ENCODE measurements at places on chromosomes 12 and 14. TPM values are rescaled to one million over a fixed set of nuclear protein-coding genes. Genes with fewer than 3 reads are reported as not detected.

GRCh38 chr14:80003138-80003537, 208.2 kb downstream of the DIO2 start:
- H3K27ac ChIP-seq: no peak overlapping the region
- no peaks in the 10 kb centered on the region for H3K27me3 ChIP-seq
- no peak overlapping the region for H3K4me3 ChIP-seq
- no peaks in the 10 kb centered on the region for H3K4me1 ChIP-seq

DNA sequence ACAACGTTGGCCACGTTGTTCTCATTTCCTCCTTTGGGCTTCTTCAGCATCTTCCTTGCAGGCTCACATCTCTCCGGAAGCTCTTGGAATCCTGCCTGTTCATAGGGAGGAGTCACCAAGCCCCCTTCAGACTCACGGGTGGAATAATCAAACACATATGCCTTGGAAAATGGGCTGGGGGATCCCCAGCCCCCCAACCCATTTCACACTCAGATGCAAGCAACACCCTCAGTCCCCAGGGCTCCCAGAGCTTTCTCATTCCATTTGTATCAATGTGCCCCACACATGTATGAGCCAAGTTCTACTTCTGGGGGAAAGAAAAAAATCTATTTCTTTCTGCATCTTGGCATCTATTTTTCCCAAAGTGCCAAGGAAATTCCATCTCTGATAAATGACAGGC, 33.1 kb downstream of the WSCD2 start:
- DNase-seq: no peak
- H3K27ac ChIP-seq: no peak overlapping the region
- no peaks in the 10 kb centered on the region for H3K4me1 ChIP-seq
- no peak overlapping the region for H3K4me3 ChIP-seq

GRCh38 chr12:131536337-131536736, 174.6 kb upstream of the SFSWAP start:
- no peak overlapping the region for H3K27ac ChIP-seq
- H3K27me3 ChIP-seq: no peaks in the 10 kb centered on the region
- peaks cover 7% of the 10 kb centered on the region for H3K4me1 ChIP-seq
- no peak overlapping the region for H3K4me3 ChIP-seq
- H3K36me3 ChIP-seq: no peaks in the 10 kb centered on the region

DNA sequence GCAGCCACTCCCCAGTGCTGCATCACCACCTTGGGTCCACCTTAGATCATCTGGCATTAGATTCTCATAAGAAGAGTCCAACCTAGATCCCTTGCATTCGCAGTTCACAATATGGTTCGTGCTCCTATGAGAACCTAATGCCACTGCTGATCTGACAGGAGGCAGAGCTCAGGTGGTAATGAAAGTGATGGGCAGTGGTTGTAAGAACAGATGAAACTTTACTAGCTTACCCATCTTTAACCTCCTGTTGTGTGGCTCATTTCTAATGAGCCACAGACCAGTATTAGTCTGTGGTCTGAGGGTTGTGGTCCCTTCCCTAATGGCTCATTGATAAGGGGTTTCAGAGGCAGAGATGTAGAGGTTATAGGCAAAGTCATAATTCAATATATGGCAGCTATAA, 615.9 kb upstream of the MIS18BP1 start:
- H3K27me3 ChIP-seq: no peaks in the 10 kb centered on the region
- no peak overlapping the region for H3K27ac ChIP-seq
- no peak overlapping the region for H3K4me3 ChIP-seq

DNA sequence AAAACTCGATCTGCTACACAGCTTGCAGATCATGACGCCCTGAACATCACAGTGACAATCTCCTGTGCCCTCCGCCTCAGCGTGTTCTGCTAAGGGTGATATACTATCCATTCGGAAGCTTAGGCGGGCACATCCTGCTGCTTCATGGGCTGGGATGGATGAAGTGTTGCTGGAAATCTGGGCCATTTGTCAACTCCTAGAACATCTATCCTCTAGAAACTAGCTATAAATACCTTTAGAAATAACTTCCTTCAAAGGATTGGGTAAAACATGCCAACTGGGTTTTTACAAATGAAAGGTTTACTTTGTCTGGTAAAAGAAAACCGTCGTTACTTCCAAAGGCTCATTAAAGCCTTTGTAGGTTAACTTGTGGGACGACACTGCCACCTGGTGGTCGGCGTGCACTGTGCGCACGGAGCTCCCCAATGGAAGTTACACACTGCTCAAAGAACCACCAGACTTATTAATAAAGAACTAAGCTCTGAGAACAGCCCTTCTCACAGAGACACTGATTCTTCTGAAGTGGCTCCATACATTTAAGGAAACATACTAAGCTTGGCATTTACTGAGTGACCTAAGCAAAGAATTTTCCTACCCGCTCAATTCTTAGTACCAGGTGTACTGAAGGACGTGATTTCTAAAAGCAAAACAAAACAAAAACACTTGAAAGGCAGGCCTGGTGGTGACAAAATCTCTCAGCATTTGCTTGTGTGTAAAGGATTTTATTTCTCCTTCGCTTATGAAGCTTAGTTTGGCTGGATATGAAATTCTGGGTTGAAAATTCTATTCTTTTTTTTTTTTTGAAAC, 21.6 kb upstream of the CACNA2D4 start:
- no peak overlapping the region for H3K4me3 ChIP-seq
- DNase-seq: peak; percentile 92
- H3K4me1 ChIP-seq: peaks cover 4% of the 10 kb centered on the region

DNA sequence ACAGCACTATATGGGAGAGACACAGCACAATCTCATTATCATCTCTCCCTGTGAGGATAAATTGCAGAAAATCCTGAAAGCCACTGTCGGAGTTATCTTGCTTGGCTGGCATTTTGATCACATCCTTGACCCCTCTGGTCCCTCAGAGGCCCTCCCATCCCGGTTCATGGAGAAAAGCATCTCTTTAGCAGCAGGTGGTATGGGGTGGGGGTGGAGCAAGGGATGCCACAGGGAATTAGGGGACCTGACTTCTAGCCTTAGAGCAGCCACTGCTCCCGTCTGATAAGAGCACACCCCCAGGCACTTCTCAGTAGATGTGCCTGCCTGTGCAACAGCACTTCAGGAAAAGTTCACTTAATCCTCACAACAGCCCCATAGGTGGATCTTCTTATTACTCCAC, 38.6 kb downstream of the GRIN2B start:
- H3K27me3 ChIP-seq: peaks cover 18% of the 10 kb centered on the region
- H3K36me3 ChIP-seq: no peaks in the 10 kb centered on the region
- H3K4me3 ChIP-seq: no peak overlapping the region
- DNase-seq: no peak
- no peak overlapping the region for H3K27ac ChIP-seq
- H3K4me1 ChIP-seq: no peaks in the 10 kb centered on the region

- H3K27me3 ChIP-seq: peaks cover 7% of the 10 kb centered on the region
- DNase-seq: no peak
- H3K4me3 ChIP-seq: no peak overlapping the region
- no peaks in the 10 kb centered on the region for H3K36me3 ChIP-seq
These were observed 128.2 kb downstream of the TMEM30B start for GRCh38 chr14:61152851-61153364.

DNA sequence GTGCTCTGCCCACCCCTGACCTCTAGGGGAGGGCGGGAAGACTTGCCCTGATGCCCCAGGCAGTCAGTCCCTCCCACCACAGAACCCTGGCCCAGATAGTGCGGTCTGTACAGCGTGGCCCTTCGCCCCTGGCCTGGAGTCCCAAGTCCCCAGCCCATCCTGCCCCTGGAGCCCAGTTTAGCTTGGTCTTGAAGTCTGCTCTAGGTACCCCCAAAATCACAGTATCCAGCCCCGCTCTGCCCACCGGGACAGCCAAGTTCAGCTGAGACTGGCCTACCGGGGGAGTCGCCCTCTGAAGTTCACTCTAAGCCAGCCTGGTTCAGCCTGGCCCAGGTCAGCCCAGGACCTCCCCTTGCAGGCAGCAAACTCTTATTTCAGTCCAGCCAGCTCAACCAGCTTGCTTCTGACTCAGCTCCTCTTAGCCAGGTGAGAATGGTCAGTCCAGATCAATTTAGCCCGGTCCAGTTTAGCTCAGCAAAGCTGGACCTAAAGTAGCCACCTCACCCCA, 75.9 kb downstream of the TMEM121 start:
- no peak overlapping the region for H3K4me3 ChIP-seq
- H3K27ac ChIP-seq: no peak overlapping the region
- no peaks in the 10 kb centered on the region for H3K27me3 ChIP-seq
- no peak for DNase-seq
- H3K36me3 ChIP-seq: no peaks in the 10 kb centered on the region

DNA sequence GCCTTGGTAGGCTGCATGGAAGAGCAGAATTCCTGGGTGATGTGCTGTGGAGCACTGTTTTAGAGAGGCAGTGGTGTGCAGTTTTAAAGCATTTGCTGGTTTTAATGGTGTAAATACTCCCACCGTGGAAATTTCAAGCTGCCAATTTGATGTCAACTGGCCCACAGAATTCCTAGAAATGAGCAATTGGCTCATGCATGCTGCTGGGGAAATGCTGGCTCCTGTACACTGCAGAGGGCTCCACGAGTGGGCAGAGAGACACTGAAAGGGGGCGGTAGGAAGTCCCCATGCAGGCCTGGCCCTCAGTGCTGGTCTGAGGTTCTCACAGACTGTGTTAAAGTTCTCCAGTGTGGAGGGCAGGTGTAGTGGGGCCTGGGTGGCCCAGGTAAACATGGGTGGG, 99.4 kb upstream of the NTF3 start:
- no peaks in the 10 kb centered on the region for H3K4me1 ChIP-seq
- no peak overlapping the region for H3K27ac ChIP-seq
- H3K36me3 ChIP-seq: no peaks in the 10 kb centered on the region
- no peak overlapping the region for H3K4me3 ChIP-seq

DNA sequence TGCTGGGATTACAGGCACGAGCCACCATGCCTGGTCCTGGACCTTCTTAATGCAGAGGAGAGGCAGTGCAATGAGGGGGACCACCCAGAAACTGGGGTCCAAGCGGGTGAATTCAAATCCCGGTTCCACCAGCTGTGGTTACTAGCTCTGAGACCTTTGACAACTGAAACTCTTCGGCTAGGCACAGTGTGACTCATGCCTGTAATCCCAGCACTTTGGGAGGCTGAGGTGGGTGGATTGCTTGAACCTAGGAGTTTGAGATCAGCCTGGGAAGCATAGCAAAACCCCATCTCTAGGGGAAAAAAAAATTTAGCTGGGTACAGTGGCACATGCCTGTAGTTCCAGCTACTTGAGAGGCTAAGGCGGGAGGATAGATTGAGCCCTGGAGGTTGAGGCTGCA, 5.0 kb upstream of the CD4 start:
- H3K27me3 ChIP-seq: no peaks in the 10 kb centered on the region
- no peak overlapping the region for H3K4me3 ChIP-seq
- no peak overlapping the region for H3K27ac ChIP-seq
- peaks cover 1% of the 10 kb centered on the region for H3K36me3 ChIP-seq

- peak overlapping the region; percentile 63 for H3K27ac ChIP-seq
- H3K36me3 ChIP-seq: no peaks in the 10 kb centered on the region
- no peaks in the 10 kb centered on the region for H3K27me3 ChIP-seq
- peak; percentile 4 for DNase-seq
These were observed 113.2 kb downstream of the TRMT5 start for GRCh38 chr14:60867503-60868172.

GRCh38 chr12:42957136-42957535, 367.6 kb upstream of the PRICKLE1 start:
- H3K27ac ChIP-seq: no peak overlapping the region
- no peak overlapping the region for H3K4me3 ChIP-seq
- no peak for DNase-seq
- no peaks in the 10 kb centered on the region for H3K36me3 ChIP-seq
- H3K4me1 ChIP-seq: no peaks in the 10 kb centered on the region

GRCh38 chr12:100372853-100373640, 16.2 kb downstream of the SLC17A8 start:
- H3K27ac ChIP-seq: no peak overlapping the region
- H3K4me3 ChIP-seq: no peak overlapping the region
- peaks cover 2% of the 10 kb centered on the region for H3K27me3 ChIP-seq

DNA sequence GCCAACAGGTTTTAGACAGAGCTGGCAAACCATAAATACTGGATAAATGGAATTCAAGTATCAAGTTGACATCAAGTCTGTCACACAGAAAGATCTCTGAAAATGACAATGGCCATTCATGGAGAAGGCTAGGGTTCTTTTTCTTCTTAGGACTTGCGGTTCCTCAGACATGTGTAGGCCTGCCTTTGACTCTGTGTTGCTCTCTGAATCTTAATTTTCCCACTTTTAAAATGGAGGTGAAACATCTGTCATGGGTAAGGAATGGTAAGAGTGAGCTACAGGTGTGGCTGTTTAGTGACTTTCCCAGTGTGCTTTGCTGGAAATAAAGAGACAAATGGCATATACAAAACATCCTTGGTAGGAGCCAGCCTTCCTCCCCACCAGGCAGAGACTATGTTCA, 79.2 kb downstream of the PTCSC3 start:
- no peak overlapping the region for H3K4me3 ChIP-seq
- no peak for DNase-seq
- peaks cover 26% of the 10 kb centered on the region for H3K27me3 ChIP-seq
- H3K36me3 ChIP-seq: no peaks in the 10 kb centered on the region
- no peaks in the 10 kb centered on the region for H3K4me1 ChIP-seq

- H3K27me3 ChIP-seq: no peaks in the 10 kb centered on the region
- peaks cover 84% of the 10 kb centered on the region for H3K4me1 ChIP-seq
These were observed 129.3 kb upstream of the HIF1A start for GRCh38 chr14:61565836-61566536.

GRCh38 chr12:3145033-3145432, 67.9 kb downstream of the TSPAN9 start:
- no peaks in the 10 kb centered on the region for H3K4me1 ChIP-seq
- H3K27ac ChIP-seq: no peak overlapping the region
- no peak for DNase-seq
- peaks cover 26% of the 10 kb centered on the region for H3K27me3 ChIP-seq
- H3K4me3 ChIP-seq: no peak overlapping the region

The ADGRD1 gene
- total RNA-seq: 0.65 TPM

The KCNA5 gene
- total RNA-seq: not detected

The ESRRB gene
- total RNA-seq: 0.18 TPM

The GSC gene
- not detected for total RNA-seq

The COA8 gene
- 45.6 TPM for total RNA-seq

The TEX22 gene
- total RNA-seq: 1.2 TPM

The GPX2 gene
- total RNA-seq: not detected

The RND1 gene
- total RNA-seq: 2.3 TPM

The FGF23 gene
- total RNA-seq: not detected

The TC2N gene
- total RNA-seq: 32.5 TPM

The KRT83 gene
- not detected for total RNA-seq

Measured in activated CD8-positive, alpha-beta T cell treated with anti-CD3 and anti-CD28 coated beads for 36 hours (primary cell).